ENCODE measurements at places on chromosomes 13 and 19.
A peak's percentile ranks its signal among the peaks of the same experiment; 100 is the strongest.

DNA sequence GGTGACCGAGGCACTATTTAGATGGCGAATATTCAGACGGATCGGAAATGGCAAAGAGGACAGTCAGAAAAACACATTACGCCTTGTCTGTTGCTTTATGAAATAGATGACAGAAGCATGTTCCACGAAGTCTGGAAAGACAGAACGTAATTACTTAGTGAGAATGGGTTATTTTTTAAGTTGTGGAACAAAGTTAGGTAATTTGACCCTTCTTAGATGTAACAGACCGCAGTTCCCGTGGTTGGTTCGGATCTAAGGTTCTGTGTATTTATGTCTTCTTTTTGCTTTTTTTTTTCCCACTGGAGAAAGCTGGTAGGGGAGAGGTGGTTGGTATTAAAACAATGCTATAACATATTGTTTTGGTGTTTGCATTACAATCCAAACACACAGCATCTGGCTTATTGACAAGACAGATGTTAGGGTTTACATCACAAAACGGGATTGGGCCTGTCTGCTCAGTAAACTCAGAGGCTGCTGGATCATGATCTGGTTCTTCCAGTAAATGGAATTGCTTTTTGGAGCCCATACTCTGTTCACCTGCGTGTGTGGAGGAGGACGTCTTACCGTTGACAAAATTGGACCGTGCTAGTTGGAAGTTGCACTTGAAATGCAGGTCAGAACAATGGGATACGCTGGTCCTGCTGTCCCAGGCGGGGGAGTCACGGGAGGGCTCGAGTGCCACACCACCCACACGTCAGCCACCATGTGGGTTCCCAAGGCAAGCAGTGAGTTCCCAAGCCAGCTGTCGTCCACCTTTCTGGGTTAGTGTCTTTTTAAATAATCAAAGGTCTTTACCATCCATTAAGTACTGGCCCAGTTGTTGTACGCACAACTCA lies 13.8 kb downstream of the ATP11A start:
- DNase-seq, result no peak

- no peak for DNase-seq
These were observed 393.5 kb upstream of the GPC6 start for GRCh38 chr13:92833071-92833470.

GRCh38 chr19:2255982-2256685 lies at the start of gene JSRP1:
Gene JSRP1, minus strand, starts transcription at chr19:2256417. Its CDS starts 1,103 bp downstream, at chr19:2255314.
- DNase-seq, result no peak

DNA sequence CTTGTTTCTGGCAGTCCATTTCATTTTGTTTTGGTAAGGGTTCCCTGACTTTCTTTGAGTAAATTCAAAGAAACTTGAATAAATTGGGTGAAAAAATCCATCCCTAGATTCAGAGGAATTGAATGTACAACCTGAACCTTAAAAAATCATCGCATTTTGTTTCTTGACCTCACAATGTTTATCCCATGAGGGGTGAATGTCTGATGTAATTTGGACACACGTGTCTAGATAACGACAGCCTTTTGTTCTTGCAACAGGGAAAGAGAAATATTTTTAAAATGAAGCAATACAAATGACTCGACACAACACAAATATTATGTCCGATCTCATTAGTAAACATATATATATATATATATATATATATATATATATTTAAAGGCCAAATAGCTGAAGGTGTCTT lies 453.2 kb upstream of the ATXN8OS start:
- no peak for DNase-seq

- DNase-seq, result no peak
These were observed 20.5 kb upstream of the SHKBP1 start for GRCh38 chr19:40555978-40556689.

GRCh38 chr19:23998568-23998967 lies 83.9 kb downstream of the ZNF726 start:
- DNase-seq, result no peak

- DNase-seq, result no peak
These were observed 1299.9 kb upstream of the MIR17HG start for GRCh38 chr13:90047600-90047999.

- DNase-seq, result peak; percentile 35
These were observed 21.1 kb upstream of the POMP start for GRCh38 chr13:28637714-28638355.

- no peak for DNase-seq
These were observed 3.2 kb upstream of the LGALS13 start for GRCh38 chr19:39599116-39599515.

GRCh38 chr19:5814123-5814851 lies 9.4 kb downstream of the NRTN start:
- no peak for DNase-seq

- DNase-seq, result no peak
These were observed 3.5 kb downstream of the C19orf67 start for GRCh38 chr19:14081797-14082674.

GRCh38 chr13:94400874-94401273 lies 78.6 kb downstream of the DCT start:
- no peak for DNase-seq

GRCh38 chr13:111947026-111947810 lies 119.7 kb upstream of the SOX1 start:
- DNase-seq, result no peak

GRCh38 chr13:24161010-24161775 lies 673 bp downstream of the SPATA13 start:
- peak; percentile 74 for DNase-seq

- DNase-seq, result no peak
These were observed 2590.1 kb downstream of the PCDH9 start for GRCh38 chr13:64640002-64640401.

DNA sequence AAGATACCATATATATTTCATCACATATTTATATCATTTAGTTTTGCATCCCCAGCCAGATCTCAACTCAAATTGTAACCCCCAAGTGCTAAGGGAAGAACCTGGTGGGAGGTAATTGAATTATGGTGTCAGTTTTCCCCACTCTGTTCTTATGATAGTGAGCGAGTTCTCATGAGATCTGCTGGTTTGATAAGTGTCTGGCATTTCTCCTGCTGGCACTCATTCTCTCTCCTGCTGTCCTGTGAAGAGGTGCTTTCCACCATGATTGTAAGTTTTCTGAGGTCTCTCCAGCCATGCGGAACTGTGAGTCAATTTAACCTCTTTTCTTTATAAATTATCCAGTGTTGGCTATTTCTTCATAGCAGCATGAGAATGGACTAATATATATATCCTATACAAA lies 462.5 kb upstream of the SLITRK5 start:
- DNase-seq, result no peak

DNA sequence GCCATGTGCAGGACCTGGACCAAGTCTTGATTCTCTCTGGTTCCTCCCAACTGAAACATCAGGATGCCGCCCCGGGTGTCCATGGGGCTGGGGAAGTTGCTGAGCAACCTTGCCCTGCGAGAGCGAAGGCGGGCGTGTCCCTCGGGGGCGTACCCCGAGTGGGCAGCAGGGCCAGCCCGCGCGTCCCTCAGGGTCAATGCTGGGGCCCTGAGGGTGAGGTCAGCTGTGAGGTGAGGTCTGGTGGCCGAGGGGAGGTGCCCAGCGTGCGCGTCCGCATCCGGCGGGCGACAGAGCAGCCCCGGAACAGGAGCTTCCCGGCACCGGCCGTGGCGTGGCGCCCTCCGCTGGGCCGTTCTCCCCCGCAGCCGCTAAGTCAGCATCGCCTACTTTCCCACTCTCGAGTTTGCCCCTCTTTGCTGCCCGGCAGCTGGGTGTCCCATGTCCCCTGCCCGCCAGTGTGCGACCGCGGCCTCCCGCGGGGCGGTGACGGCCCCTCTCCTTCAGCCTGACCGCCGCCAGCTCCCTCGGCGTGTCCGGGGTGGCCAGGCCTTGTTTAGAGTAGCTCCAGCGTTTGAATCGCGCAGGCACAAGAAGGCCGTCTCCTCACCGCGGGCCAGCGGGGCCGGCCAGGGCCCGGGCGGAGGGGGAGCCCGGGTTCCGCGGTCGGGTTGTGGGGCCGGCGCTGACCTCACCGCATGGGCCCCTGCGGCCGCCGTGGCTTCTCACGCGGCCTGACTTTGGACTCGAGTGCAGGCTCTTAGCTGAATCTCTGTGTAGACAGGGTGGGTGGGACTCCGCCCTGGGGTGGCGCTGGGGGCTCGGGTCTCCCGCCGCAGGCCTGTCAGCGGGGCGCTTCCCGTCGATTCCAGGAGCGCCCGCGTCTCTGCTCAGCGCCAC lies 33.0 kb downstream of the GJA3 start:
- no peak for DNase-seq

DNA sequence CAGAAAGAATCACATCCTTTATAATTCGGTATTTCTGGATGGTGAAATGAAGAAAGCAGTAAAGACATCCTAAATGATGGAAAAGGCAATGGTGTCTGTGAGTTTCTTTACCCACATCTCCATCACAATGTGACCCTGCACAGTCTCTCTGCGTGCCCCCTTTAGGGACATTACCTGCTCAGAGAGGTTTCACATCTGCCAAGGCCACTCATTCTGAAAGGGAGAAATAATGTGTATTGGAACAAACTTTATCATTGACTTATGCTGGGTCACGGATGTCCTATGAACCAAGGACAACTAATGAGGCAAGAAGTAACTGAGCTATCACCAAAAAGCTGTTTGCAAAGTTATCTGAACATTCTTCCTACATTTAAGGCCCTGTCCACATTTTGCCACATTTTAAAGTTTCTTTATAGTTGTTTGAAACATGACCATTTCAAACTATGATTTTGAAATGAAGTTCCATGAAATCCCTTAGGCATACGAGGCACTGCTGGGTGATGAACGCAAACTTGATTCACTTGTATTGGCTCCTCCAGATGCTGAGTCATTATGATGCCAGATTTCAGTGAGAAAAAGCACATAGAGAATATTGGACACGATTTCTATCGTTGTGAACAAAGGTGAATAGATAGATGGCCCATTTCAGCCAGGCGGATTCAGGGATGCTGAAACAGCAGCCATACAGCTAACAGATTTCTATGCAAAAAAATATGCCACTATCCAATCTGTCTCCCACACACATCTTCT lies 63.5 kb upstream of the HMGB1 start:
- DNase-seq, result no peak

- no peak for DNase-seq
These were observed 15.2 kb downstream of the IER2 start for GRCh38 chr19:13165162-13165997.

DNA sequence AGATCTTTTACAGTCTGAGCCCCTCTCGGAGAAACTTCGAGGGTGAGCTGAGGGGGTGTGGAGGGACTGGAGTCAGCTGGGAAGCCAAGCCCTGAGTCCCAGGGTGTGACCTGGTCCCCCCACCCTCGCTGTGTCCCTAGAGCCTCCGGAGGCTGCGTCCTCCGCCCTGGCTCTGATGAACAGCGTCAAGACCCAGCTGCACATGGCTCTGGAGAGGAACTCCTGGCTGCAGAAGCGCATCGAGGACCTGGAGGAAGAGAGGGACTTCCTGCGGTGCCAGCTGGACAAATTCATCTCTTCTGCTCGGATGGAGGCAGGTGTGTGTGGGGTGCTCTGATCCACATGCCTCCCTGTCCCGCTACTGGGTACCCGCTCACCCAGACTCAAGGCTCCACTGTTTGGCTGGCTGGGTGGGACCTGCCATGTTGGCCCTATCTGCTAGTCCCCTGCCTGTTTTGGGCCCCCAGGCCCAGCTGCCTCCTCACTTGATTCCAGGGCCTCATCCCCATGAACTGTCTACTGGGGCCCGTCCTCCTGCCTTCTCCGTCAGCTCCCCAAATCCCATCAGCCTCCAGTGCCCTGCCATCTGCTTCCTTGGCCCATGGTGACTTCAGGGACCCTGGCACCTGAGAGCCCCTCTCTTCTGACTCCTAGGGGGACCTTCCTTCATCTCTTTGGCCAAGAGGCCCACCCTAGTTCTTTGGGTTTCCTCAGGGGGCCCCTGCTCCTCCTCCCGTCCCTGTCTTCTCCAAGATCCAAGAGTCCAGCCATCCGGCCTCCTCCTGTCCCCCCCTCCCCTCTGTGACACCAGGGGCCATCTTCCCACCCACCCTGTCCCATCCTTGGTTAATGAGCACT lies 1.5 kb downstream of the CCDC106 start:
- DNase-seq, result no peak

- no peak for DNase-seq
These were observed 155.9 kb upstream of the SPRY2 start for GRCh38 chr13:80496721-80497397.
